ENCODE measurements at places on chromosomes 7 and 10.

DNA sequence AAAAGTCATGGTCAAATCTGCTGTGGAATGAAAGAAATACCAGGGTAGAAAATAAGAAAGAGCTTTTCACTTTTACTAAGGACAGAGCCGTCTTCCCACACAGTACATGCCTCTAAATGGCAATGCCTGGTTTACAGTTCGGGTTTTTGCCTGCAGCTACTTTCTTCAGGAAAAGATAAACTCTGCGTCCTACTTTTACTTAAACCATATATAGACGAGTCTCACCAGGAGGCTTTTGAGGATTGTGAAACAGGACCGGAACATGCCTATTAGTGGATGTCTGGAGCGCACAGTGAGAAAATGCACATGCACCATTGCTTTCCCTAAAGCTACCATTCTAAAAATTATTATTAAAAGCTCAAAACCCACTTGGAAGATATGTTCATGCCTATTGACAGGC, 70.5 kb downstream of the KLF6 start:
- no peak for DNase-seq

GRCh38 chr7:117479225-117480054, at the start of gene CFTR:
Gene CFTR (plus strand): TSS chr7:117480025. CDS start chr7:117480095, 70 bp downstream.
- DNase-seq = no peak

GRCh38 chr10:132868995-132869394, 73.4 kb downstream of the CFAP46 start:
- no peak for DNase-seq

- no peak for DNase-seq
These were observed 8.8 kb upstream of the ZNF503 start for GRCh38 chr10:75410132-75411005.

DNA sequence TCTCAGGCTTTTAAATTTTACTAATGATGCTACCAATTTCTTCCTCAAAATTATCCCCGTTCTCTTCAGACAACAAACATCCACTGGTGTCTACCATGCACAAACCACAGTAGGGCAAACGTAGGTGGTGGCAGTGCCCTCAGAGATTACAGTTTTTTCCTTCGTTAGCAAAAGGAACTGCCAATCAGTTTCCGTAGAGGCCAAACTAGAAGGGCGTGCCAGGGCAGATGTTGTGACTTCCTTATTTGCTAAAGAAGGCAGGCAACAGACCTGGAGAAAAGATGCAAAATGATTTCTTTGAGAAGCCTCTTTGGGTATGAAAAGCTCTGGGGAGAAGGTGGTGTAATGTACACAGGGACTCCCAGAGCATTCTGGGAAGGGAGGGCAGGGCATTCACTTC, 7.6 kb upstream of the FAM180A start:
- no peak for DNase-seq

DNA sequence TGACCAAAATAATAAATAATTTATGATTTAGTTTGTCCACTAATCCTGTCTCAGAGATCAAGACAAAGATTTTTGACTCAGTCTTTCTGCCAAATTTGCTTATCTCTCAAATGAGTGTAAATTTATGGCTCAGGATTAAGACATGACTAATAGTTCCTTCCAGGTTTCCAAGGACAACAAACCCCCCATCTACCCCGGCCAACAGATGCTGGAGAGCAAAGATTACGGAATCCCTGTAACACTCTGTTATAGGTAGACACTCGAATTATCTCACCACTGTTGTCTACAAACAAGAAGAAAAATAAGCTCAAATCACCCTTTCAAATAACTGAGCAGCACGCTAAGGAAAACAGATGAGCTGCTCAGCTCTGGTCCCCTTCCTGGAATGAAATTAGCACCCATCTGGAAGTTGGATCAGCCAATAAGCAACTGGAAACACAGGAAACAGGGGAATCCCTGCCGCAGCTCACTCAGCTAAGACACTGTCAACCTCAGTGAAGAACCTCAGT, 56.8 kb upstream of the SVIL start:
- no peak for DNase-seq

DNA sequence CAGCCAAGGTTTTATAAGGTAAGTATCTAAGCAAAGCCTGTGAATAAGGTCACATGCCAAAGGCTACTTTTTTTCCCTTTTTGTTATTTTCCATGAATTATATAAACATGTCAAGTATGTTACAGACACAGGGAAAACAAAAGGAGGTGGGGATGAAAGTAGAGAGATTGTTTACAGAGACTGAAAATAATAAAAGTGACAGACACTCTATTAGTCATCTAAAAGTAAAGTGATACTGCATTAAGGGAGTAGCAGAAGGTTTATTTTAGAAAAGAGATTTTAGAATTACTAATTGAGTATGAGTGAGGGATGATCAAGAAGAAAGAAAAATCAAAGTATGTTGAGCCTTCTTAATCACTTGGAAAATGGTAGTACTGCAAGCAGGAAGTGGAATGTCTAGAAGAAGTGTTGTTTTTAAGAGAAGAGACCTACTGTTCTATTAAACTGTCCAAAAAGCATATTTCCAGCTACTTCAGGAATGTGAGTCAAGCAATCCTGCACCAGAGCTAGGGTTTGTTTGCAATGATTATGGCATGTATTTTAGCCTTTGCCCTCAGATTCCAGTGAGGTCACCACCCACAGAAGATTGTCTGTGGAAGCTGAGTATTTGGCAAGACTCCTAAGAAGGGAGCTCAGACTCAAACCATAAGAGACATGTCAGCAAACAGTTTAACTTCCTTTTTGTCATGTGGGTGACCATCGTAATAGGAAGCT, 177.9 kb upstream of the PLXDC2 start:
- DNase-seq = no peak

DNA sequence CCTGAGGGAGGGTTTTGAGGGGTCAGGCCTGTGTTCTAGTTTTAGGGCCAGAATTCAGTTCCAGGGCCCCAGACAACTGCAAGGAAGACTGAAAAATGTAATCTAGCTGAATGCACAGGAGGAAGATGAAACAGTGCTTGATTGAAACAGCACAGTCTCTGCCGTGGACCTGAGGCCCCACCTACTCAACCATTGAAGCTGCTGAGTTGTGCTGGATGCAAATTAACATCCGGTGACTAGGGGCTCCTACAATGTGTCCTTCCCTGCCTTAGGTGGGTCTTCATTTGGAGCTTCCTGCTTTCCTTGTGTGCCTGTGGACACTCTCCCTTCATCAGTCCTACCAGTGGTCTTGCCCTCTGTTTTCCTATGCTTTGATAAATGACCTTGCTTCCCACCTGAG, 5.7 kb downstream of the GLRX3 start:
- DNase-seq = no peak

DNA sequence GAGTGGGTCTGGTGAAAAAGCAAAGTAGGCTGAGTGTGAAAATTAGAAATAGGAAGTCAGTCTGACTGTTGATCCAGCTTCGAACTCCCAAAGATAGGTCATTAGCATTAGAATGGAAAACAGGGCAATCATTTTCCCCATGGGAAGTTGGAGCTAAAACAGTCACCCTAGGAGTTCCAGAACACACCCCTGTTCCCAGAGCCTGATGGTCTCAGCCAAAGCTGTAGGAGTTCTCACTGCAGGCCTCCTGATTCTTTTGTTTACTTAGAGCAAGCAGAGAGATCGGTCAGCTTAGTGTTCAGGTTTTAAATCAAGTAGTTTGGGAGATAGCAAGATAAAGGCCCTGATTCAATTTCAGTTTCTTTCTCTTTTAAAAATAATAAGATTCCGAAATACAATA, 28.8 kb upstream of the JCAD start:
- no peak for DNase-seq

DNA sequence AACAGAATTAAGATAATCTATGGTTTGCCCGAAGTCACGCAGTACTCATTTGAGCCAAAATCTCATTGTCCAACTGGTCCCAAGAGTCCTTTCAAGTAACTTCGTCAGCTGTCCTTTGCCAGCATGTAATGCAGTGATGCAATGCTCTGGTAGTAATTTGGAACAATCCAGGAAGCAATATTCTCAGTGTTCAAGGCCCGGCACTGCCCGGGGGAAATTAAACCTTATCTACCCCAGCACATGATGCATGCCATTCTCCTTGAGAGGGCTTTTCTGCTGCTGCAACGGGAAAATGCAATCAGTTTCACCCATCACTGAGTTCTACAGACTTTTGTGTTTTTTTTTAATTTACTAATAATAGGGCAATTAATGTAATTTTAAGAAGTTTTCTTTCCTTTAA, 77.6 kb upstream of the NME8 start:
- DNase-seq = no peak

GRCh38 chr7:133545618-133546017, 292.7 kb downstream of the EXOC4 start:
- DNase-seq = no peak

DNA sequence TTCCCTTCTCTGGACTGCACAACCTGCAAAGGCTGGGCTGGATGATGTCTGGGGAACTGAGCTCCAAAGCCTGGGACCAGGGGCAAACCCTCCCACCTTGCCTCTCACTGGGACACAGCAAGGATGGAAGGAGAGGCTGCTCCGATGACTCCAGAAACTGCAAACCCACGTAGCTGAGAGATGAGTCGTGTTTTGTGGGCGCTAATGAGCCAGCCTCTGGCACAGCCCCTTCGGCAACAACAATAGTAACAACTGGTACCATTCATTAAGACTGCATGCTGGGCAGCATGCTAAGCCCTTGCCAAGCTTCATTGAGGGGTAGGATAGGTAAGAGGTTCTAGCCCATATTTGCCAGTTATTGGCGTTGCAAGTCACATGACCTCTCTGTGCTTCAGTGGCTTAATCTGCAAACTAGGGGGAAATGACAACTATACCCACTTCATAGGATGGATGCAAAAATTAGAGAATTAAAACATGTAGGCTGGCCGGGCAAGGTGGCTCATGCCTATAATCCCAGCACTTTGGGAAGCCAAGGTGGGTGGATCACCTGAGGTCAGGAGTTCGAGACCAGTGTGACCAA, 145.9 kb downstream of the SH3PXD2A start:
- no peak for DNase-seq

DNA sequence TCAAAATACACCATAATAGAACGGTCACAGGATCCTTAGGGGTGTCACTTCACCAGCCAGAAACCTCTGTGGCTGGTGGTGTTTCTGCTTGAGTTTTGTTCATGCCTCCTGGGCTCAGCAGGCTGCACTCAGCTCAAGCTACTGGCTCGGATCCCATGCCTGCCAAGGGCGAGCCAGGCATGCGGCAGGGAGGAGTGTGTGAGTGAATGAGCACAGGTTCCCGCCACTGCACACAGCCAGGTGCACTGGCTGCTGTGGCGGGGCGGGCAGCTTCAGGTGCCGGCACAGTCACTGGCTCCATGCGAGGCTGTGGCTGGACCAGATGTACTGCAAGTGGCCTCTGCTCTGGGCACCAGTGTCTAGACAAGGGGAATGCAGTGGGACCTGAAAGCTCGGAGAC, 29.5 kb downstream of the CLDN12 start:
- DNase-seq = no peak

DNA sequence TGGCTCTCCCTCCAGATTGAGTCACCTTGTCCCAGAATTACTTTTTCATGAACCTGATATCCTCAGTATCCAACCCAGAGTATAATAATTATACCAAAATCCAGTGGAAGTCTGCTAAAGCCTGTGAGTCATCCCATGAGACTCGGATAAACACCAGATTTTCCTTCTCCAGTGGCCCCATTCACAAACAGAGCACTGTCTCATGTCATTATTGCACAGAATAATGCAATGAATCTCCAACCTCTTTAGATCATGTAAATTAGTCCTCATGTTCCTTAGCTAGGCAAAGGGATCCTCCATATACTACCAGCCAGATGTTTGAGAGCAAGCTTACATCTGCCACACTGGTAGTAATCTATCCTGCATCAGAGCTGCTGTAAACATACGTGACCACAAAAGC, 89.0 kb downstream of the AMPH start:
- DNase-seq = no peak

DNA sequence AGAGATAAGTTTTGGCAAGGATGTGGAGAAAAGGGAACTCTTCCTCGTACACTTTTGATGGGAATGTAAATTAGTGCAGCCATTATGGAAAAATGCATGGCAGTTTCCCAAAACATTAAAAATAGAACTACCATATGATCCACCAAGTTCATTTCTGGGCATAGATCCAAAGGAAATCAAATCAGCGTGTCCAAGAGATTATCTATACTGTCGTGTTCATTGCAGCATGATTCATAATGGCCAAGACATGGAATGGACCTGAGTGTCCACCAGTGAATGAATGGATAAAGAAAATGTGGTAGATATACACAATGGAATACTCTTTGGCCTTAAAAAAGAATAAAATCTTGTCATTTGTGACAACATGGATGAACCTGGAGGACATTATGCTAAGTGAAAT, 70.3 kb upstream of the RSU1 start:
- DNase-seq = no peak

GRCh38 chr10:13527864-13528122, 1.0 kb downstream of the BEND7 start:
- DNase-seq = no peak

DNA sequence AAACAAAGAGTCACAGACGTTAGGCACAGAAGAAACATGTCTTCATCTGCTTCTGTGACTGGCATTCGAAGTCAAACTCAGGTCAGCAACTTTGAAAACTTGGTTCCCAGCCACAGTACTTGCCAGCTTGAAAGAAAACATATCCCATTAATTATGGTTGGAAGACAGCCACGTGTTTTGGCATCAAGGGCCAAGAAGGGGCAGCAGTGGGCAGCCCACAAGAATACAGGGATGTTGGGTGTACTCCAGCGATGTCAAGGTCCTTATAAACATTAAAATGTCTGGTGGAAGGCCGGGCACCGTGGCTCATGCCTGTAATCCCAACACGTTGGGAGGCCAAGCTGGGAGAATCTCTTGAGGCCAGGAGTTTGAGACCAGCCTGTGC, 29.5 kb downstream of the JCAD start:
- no peak for DNase-seq

- no peak for DNase-seq
These were observed 76.6 kb downstream of the DNAJC1 start for GRCh38 chr10:21926949-21927348.

- no peak for DNase-seq
These were observed 84.5 kb upstream of the SMNDC1 start for GRCh38 chr10:110389255-110389654.

GRCh38 chr10:35463878-35464277, 127.6 kb downstream of the CCNY start:
- no peak for DNase-seq

DNA sequence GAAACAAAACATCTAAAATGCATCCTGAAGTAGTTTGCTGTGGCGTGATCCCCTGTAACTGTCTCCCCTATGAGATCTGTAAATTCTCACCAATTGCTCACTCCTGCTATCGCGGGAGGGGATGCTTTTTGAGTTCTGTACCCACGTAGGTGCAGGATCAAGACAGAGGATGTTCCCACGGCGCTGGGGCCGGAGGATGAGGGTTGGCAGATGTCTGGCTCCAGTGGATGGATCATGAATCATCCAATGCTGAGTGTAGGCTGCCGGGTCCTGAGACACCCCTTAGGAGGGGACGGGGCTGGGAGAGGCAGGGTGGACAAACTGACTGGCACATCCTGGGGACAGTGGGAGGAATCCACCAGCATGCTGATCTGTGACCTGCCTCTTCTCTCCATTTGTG, 224.4 kb downstream of the USP6NL start:
- no peak for DNase-seq

- no peak for DNase-seq
These were observed 41.3 kb downstream of the AMZ1 start for GRCh38 chr7:2729031-2729892.
